Panc1 (cell line): ENCODE measurements at places on chromosomes 6 and 20. TPM values are rescaled to one million over a fixed set of nuclear protein-coding genes. Genes with fewer than 3 reads are reported as not detected.

Gene PPP1R11
- total RNA-seq = 59.2 TPM

Gene KHDC1L
- not detected for total RNA-seq

Gene CGA
- not detected for total RNA-seq

Gene FAM209B
- total RNA-seq = not detected

Gene CLIC5
- 0.05 TPM for total RNA-seq

Gene AARS2
- 13.1 TPM for total RNA-seq

Gene IL20RA
- not detected for total RNA-seq

Gene SGK2
- 0.90 TPM for total RNA-seq

Gene CTAGE9
- 0.15 TPM for total RNA-seq

Gene NEURL2
- total RNA-seq = 3.0 TPM

Gene MYB
- 1.3 TPM for total RNA-seq

Gene SAMD3
- total RNA-seq = not detected

Gene TXLNB
- total RNA-seq = not detected

Gene BCAS1
- total RNA-seq = 3.1 TPM

Gene ULBP1
- 3.1 TPM for total RNA-seq

Gene PPP1R3G
- 0.44 TPM for total RNA-seq

Gene ALDH8A1
- not detected for total RNA-seq

Gene SH3BGRL2
- total RNA-seq = 8.5 TPM

Gene UBE2C
- total RNA-seq = 173 TPM

Gene CST5
- not detected for total RNA-seq

Gene PACRG
- total RNA-seq = 0.59 TPM

Gene BMP7
- 11.5 TPM for total RNA-seq

Gene SMLR1
- 0.08 TPM for total RNA-seq

Gene PM20D2
- total RNA-seq = 13.6 TPM

Gene NKX2-4
- total RNA-seq = not detected

Gene RSPO3
- not detected for total RNA-seq

Gene TAAR9
- not detected for total RNA-seq

Gene POU5F1
- 1.1 TPM for total RNA-seq

Gene HLA-DRB5
- total RNA-seq = not detected

Gene BMP2
- 0.23 TPM for total RNA-seq

Gene CST4
- not detected for total RNA-seq

Gene CFAP61
- total RNA-seq = 0.28 TPM

Gene MCCD1
- not detected for total RNA-seq
